Epithelial cell of alveolus of lung (primary cell): ENCODE measurements at places on chromosomes 16 and 17. TPM values are rescaled to one million over a fixed set of nuclear protein-coding genes. Genes with fewer than 3 reads are reported as not detected.

Gene ITGA2B
- under 0.01 and 0.56 TPM in 2 replicates for total RNA-seq

Gene KRTAP4-3
- not detected in 2 replicates for total RNA-seq

Gene HOXB5
- total RNA-seq = 8.4 and 18.9 TPM in 2 replicates

Gene EME2
- total RNA-seq = 3.2 and 8.9 TPM in 2 replicates

Gene CDH16
- total RNA-seq = not detected in 2 replicates
